ENCODE measurements at places on chromosomes 6 and 20.

DNA sequence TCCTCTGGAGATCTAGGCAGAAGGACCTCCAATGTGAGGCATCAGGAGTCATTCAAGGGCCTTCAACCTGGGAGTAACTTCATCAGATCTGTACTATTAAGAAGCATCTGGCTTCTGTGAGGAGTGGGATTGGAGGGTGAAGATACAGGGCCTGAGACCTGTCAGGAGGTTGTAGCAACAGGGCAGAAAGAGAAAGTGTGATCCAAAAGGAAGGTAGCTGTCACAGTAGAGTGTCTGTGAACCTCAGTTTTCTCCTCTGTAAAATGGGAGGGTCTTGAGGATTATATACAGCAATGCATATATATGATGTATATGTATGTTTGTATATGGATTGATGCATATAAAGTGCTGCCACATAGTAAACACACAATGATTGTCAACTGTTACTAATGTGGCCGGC, 2.6 kb upstream of the RPL10A start:
- no peak for DNase-seq

DNA sequence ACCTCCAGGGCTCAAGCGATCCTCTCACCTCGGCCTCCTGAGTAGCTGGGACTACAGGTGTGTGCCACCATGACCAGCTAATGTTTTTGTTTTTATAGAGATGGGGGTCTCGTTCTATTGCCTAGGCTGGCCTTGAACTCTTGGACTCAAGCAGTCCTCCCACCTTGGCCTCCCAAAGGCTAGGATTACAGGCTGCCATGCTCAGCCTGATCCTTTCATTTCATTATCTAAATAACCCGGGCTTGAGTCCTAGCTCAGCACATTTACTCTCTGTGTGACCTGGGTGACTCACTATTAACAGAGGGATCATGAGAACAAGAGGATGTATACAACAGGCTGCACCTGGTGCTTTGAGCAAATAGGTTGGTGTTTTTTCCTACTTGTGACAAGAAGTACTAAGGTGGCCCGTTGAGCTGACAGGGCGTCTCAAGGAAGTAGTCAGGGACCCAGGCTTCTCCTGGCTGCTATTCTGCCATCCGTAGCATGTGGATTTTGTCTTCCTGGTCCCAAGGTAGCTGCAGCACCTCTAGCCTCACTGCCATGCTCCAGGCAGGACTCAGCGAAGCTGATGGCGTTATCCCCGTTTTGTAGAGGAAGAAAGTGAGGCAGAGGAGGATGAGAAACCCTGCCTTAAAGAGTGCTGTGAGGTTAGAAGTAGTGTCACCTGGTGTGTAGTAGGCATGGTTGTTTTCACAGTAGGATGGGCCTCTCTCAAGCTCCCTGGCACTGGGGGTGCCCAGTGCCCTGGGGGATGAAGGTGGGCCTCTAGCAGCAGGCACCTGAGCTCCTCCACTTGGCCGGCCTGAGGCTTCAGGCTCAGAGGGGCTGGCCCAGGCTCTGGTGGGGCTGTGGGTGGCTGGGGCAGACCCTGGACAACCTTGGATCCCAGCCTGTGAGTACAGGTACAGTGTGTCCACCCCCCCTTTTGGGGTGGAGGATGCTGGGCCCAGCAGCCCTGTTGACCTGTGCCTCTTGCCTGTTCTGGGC, 62.4 kb downstream of the ADNP start:
- no peak for DNase-seq

- no peak for DNase-seq
Measured at GRCh38 chr6:140850438-140850837, 1282.3 kb upstream of the GJE1 start.

GRCh38 chr20:23013429-23013828, 21.7 kb upstream of the SSTR4 start:
- DNase-seq: no peak

- no peak for DNase-seq
Measured at GRCh38 chr20:48782053-48782452, 45.7 kb downstream of the PREX1 start.

DNA sequence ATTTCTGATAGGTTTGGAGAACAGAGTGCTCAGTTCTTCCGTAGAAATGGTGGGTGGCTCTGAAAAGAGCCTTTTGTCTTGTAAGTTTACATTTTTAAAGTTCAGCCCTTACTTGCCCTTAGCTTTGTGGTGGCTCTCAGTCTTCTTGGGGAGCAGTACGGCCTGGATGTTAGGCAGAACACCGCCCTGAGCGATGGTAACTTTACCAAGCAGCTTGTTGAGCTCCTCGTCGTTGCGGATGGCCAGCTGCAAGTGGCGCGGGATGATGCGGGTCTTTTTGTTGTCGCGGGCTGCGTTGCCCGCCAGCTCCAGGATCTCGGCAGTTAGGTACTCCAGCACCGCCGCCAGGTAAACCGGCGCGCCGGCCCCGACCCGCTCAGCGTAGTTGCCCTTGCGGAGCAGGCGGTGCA, 19.5 kb downstream of the OR2B2 start:
- no peak for DNase-seq

DNA sequence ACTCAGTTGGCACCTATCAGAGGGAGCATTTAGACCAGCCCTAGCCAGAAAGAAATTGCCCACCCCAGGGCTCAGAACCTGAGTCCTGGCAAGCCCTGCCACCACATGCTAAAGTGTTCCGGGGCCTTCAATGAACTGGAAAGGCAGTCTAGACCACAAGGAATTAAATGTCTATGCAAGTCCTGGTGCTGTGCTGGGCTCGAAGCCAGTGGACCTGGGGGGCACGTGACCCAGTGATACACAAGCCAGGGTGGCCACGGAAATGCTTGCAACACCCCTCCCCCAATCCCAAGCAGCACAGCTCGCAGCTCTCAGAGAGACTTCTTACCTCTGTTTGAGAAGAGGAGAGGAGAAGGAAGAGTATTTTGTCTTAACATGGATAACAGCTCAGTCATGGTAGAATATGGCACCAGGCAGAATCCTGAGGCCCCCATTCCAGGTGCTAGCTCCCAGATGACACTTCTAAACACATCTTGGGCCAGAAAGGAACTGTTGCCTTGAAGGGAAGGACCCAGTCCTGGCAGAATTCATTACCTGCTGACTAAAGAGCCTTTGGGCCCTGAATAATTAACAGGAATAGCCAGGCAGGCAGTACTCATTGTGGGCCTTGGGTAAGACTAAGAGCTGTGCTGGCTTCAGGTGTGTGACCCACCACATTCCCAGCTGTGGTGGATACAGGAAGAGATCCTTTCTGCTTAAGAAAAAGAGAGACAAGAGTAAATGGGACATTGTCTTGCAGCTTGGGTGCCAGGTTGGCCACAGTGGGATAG, 111.3 kb downstream of the BTBD9 start:
- DNase-seq: no peak

DNA sequence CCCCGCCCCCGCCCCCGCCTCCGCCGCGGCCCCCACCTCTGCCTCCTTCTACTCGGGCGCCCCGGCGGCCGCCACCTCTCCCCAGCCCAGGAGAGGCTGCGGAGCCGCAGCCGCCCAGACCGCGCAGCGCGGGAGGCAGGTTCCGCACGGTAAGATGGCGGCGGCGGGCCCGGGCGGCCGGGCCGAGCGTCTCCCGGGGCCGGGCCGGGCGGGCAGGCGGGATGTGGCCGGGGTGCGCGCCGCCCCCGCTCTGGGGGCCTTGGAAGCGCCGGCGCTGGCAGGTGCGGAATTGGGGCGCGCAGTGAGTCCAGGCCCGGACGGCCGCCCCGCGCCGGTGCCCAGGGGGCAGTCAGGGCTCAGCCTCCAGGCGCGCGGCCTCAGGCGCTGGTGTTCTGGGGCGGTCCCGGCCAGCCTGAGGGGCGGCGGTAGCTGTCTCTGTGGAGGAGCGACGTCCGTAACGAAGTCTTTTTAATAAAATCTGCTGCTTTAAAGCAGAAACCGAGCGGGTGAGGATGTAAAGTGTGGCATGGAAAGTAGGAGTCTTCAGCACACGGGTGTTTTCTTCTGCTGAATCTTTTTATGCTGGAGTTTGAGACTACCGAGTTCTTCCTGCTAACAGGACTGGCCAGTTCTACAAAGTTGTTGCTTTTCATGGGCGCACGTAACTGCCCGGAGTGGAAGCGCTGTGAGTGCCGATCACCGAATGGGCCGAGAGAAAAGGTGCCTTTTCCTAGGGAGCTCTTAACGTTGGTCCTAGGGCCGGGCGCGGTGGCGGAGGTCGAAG, at the start of gene GID8:
TSS of gene GID8 (plus strand) at position 43 of the 784 bp plus-strand sequence. CDS start 3,356 bp downstream, outside the sequence.
- DNase-seq: no peak

GRCh38 chr6:43877463-43878126, 107.6 kb downstream of the VEGFA start:
- DNase-seq: no peak

GRCh38 chr20:64006490-64006889, 25.6 kb downstream of the PRPF6 start:
- DNase-seq: no peak

GRCh38 chr20:7687065-7687464, 253.2 kb downstream of the HAO1 start:
- no peak for DNase-seq

- no peak for DNase-seq
Measured at GRCh38 chr6:169296170-169296569, 42.5 kb upstream of the THBS2 start.

DNA sequence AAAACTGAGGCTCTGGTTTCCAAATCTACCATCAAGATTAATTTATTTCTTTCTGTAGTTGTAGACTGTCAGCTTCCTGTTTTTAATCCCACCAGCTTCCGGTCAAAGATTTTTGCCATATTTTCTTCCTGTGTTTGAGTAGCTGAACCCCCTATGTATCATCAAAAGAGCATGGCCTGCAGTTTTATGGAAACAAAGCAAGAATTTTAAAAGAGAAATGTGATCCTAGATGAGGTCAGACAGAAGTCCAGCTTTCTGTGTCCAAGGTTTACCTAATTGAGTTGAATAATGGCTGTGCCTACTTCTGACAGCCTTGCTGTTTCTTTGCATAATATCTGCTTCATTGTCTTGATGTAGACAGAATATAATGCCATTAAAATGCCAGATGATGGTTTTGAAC, 163.7 kb downstream of the CARMIL1 start:
- DNase-seq: no peak

DNA sequence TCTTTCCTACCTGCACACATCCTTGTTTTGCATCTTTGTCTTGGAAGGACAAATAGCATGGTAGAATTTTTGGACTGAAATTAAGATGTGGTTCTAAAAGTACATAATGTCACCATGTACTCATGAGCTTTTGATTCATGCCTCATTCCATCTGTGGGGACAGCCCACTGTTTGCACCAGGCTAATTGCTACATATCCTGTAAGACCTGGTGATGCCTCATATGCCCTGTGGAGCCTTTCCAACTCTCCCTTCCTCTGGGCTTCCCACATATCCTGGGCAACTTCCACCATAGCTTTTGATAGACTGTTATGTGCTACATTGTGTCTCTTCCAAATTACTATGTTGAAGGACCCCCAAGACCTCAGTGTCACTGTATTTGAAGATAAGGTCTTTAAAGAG, 213.6 kb upstream of the PREP start:
- no peak for DNase-seq

GRCh38 chr20:50372770-50373088, 137.5 kb upstream of the PTPN1 start:
- no peak for DNase-seq

DNA sequence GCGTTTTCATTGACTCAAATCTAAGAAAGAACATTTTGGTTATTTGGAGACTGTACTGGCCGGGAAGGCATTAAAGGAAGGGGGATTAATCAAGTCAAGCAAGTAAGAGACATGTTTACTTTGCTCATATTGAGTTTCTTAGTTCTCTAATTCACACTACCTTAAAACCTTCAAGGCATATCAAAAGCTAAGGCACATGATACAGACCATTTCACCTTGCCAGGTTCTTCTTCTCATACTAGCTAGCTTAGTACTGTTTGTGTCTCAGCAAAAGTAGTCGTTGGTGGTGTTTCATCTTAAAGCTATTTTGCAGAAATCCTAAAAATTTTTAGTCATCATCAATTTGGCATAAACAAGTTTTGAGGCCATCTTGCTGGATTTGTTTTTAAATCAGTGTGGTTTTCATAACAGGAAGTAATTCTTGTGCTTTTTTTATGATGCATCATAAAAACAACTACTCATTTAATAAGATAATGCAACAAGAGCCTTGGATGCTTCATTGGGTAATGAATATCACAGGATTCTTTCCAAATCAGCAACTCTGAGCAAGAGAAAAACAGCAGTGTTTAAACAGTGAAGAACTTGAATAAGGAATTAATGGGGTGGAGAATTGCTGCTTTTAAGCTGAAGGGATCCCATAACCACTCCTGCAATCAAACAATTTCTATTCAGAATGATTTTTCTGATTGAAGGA, 425.3 kb downstream of the EPM2A start:
- no peak for DNase-seq

DNA sequence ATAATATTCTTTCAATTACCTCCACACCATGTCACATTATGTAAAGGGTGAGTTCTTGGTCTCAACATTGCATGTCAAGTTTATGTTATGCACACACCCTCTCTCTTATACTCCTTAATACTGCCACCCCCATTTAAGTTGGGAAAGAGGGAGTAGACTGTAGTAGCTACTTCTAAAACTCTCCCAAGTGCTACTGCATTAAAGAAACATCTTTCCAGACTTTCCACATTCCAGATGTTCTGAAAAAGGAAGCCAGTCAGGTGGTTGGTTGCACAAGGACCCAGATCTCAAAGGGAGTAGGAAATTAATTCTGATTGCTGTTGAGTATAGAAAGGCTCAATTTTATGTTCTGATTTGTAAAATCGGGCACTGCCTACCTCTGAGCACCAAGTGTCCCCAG, 419.5 kb downstream of the CD83 start:
- no peak for DNase-seq

- no peak for DNase-seq
Measured at GRCh38 chr20:40728470-40728869, 39.4 kb upstream of the MAFB start.

GRCh38 chr6:72525821-72526510, 95.9 kb upstream of the KCNQ5 start:
- no peak for DNase-seq

DNA sequence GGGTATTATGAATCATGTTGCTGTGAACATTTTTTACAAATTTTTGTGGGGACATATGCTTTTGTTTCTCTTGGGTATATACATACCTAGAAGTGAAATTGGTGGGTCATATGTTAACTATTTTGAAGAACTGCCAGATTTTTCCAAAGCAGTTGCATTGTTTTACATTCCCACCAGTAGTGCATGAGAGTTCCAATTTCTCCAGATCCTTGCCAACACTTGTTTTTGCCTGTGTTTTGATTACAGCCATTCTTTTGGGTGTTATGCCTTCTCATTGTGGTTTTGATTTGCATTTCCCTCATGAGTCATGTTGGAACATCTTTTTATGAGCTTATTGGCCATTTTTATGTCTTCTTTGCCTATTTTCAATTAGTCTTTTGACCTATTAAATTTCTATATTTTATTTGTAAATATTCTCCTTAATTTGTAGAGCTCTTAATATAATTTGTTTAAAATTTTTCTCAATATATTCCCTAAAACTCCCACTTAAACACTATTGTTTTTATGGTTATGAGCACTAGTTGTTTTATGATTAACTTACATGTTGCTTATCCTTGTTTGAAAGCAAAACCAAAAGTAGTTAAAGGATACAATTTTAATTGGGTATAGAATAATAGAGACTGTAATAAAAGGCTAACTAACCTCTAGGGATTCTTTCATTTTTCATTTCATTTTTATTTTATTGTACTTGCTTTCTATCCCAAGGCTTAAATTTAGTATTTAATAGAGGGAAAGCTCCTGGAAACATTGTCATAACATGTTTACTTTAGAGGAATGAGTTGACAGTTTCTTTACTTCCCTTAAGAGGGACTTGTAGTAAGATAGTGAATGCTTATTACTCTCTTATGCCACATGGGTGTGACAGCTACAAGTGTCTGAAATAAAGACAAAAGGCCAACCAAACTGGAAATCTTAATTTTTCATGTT, 5.5 kb downstream of the UBR2 start:
- DNase-seq: no peak

- no peak for DNase-seq
Measured at GRCh38 chr6:165732696-165733488, 69.9 kb upstream of the PDE10A start.

Measured in stimulated activated CD8-positive, alpha-beta memory T cell treated with anti-CD3 and anti-CD28 coated beads, Interleukin-7, amount 100 ng/mL, for 4 hours (primary cell).